PC-3 (cell line): ENCODE measurements at places on chromosomes 1 and 21.
A peak's percentile ranks its signal among the peaks of the same experiment; 100 is the strongest.

GRCh38 chr1:25987951-25988350 lies 9.9 kb downstream of the PAFAH2 start:
- H3K27ac ChIP-seq, result no peak overlapping the region
- H3K4me1 ChIP-seq, result peaks cover 12% of the 10 kb centered on the region
- H3K4me3 ChIP-seq, result no peak overlapping the region
- no peaks in the 10 kb centered on the region for H3K27me3 ChIP-seq
- DNase-seq, result no peak

- H3K4me1 ChIP-seq, result peaks cover 35% of the 10 kb centered on the region
- H3K4me3 ChIP-seq, result peak overlapping the region; percentile 90
- no peak for DNase-seq
- peaks cover 23% of the 10 kb centered on the region for H3K36me3 ChIP-seq
- H3K27ac ChIP-seq, result no peak overlapping the region
Measured at GRCh38 chr1:150971583-150972416, 2.8 kb downstream of the CERS2 start.

- H3K27ac ChIP-seq, result no peak overlapping the region
- no peak overlapping the region for H3K4me3 ChIP-seq
- no peaks in the 10 kb centered on the region for H3K27me3 ChIP-seq
Measured at GRCh38 chr1:53410701-53411100, 48.5 kb upstream of the DMRTB1 start.

DNA sequence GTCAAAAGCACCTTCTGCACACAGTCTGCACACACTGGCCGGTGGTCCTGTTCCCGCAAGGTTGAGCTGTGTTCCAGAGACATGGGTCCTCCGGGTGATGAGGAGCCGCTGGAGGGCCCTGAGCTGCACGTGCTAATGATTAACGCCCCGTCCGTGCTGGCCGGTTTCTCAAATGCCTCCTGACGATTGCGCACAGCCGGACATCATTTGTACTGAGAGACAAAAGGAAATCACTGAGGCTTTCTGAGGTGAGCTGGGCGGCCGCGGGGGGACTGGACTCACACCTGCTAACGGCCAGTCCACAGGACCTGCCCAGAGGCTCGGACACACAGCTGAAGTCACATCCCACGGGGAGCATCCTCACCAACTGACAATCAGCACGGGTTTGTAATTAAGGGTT lies 29.2 kb downstream of the POFUT2 start:
- H3K27me3 ChIP-seq, result 0 out of 2 replicates have a peak, but pooled peaks cover 8% of the 10 kb centered on the region
- no peaks in the 10 kb centered on the region for H3K36me3 ChIP-seq
- no peak overlapping the region for H3K27ac ChIP-seq
- no peak overlapping the region for H3K4me3 ChIP-seq

DNA sequence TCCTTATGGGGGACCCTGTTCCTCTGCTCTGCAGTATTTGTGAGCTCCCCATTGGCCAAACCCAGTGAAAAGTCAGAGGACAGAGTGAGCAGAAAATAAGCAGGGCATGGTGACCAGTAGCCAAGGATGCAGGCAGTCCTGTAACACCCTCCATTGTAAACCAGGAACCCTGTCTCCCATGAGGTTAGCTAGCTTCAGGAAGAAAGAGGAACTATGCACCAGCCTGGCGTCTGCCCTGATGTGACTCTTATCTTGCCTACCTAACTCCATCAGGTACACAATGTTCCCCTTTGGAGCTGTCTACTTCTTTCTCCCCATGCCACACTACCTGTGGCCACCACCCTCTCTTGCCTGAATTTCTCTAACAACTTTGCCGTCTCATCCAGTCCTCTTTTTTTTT lies 119.2 kb downstream of the LRIG2 start:
- H3K4me3 ChIP-seq, result no peak overlapping the region
- DNase-seq, result no peak
- H3K27ac ChIP-seq, result no peak overlapping the region
- no peaks in the 10 kb centered on the region for H3K36me3 ChIP-seq
- H3K27me3 ChIP-seq, result no peaks in the 10 kb centered on the region

DNA sequence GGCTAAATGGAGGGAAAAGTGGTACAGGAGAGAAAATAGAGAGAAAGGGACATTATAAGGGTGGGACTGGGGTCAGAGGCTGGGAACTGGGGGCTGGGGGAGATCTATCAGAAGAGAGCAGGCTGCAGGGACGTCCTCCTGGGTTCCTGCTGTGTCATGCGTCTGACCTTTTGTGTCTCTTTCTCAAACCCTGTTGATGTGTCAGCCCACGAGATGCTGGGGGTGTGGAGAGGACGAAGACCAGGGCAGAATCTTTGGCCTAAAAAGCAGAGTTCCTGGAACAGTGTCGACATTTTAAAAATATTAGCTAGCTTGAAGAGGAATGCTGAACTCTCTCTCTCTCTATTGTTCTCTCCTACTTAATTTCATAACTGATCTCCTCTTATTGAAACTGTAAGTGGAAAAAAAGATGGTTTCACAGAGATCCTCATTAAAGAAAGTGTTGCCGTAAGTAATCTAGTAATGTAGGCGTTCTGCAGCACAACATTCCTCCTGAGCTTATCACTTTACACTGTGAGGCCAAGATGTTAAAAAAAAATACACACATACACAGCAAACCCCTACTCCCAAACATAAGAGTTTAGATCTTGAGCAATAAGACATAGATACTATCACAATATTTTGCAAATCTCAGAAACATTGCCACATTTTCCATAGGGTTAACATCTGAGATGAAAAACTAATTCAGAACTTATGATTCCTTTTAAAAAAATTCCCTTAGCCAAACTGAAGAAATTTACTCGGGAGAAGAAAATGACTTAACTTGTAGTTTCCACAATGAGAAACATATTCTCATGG lies 52.6 kb downstream of the RUNX1 start:
- H3K36me3 ChIP-seq, result peaks cover 4% of the 10 kb centered on the region
- DNase-seq, result no peak
- H3K4me1 ChIP-seq, result no peaks in the 10 kb centered on the region
- H3K27me3 ChIP-seq, result no peaks in the 10 kb centered on the region
- H3K4me3 ChIP-seq, result no peak overlapping the region

GRCh38 chr1:190667914-190668313 lies 190.2 kb upstream of the BRINP3 start:
- no peak overlapping the region for H3K4me3 ChIP-seq
- no peaks in the 10 kb centered on the region for H3K36me3 ChIP-seq
- peaks cover 5% of the 10 kb centered on the region; the same call in 1 of the 2 replicates for H3K27me3 ChIP-seq
- no peak for DNase-seq
- H3K27ac ChIP-seq, result no peak overlapping the region

DNA sequence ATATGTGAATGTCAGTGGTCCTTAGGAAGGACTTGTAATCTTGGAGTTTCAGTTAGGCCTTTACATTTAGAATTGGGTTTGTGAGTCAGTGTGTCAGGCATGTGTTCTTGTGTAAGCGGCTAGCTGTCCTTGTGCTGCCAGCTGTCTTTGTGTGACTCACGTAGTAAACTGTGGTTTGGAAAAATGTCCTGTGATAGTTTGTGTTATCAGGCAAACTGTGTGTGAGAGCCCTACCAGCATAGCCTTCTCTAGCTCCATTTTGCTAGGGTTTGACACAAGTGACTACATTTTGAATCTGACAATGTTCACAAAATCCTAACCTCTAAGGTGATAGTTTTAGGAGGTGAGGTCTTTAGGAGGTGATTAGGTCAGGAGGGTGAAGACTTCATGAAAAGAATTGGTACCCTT lies 6.9 kb upstream of the SLC35D1 start:
- DNase-seq, result peak; percentile 93
- H3K4me1 ChIP-seq, result peaks cover 24% of the 10 kb centered on the region
- H3K36me3 ChIP-seq, result no peaks in the 10 kb centered on the region
- H3K4me3 ChIP-seq, result no peak overlapping the region

GRCh38 chr1:10782491-10783244 lies 13.8 kb downstream of the CASZ1 start:
- no peak overlapping the region for H3K4me3 ChIP-seq
- no peak overlapping the region for H3K27ac ChIP-seq
- no peak for DNase-seq

GRCh38 chr1:44828841-44829440 lies 14.1 kb downstream of the PTCH2 start:
- no peaks in the 10 kb centered on the region for H3K36me3 ChIP-seq
- H3K4me3 ChIP-seq, result no peak overlapping the region
- DNase-seq, result no peak
- no peaks in the 10 kb centered on the region for H3K27me3 ChIP-seq
- H3K27ac ChIP-seq, result no peak overlapping the region

DNA sequence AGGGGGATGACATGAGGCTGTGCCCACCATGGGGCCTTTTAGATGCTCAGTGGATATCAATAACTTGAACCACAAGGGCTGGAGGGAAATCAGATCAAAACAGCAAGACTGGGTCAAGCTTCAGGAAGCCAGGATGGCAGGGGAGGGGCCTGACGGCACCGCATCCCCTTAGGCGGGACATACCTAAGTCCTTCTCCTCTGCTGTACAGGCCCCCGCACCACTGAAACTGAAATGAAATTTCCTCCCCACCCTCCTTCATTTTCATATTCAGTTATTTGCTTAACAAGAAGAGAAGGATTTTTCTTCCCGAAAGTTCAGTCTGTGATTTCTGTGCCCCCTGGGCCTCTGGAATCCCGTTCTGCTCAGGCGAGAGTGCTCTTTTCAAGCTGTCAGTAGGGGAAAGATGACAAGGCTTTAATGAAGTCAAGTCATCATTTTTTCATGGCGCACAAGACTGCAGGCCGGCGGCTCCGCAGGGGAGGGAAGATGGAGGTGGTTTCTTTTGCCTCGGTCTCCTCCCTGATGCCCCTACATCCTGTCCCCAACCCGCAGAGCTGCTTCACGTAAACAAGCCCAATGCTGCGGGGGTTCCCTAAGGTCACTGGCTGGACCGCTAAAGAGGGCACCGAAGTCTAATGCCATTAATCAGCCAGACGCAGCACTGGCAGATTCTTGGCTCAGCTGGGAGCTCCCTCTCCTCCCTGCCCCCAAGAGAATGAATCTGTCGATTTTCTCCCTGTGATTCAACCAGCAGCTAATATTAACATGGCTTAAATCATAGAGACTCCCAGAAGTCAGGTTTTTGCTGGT lies 264.8 kb downstream of the C1orf94 start:
- no peak overlapping the region for H3K4me3 ChIP-seq
- H3K27ac ChIP-seq, result no peak overlapping the region
- no peaks in the 10 kb centered on the region for H3K4me1 ChIP-seq
- H3K36me3 ChIP-seq, result no peaks in the 10 kb centered on the region

DNA sequence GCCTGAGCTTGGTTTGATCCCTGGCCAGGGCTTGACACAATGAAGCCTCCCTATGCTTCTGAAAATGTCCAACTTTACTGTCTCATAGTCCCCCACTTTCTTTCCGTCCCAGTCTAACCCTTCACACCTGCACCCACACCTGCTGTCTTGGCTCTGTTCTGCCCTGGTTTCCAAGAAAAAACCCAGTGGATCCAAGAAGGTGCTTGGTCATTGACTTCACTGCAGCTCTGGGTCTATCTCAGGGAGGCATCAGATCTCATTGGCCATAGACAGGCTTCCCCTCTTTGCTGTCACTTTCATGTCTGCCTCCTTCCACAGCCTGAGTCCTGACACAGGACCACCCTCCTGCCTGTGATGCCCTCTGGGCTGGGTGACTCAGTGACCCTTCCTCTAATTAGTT lies 37.8 kb upstream of the ETV3 start:
- no peak overlapping the region for H3K27ac ChIP-seq
- H3K36me3 ChIP-seq, result no peaks in the 10 kb centered on the region
- H3K4me3 ChIP-seq, result no peak overlapping the region
- peaks cover 73% of the 10 kb centered on the region for H3K27me3 ChIP-seq
- no peak for DNase-seq

DNA sequence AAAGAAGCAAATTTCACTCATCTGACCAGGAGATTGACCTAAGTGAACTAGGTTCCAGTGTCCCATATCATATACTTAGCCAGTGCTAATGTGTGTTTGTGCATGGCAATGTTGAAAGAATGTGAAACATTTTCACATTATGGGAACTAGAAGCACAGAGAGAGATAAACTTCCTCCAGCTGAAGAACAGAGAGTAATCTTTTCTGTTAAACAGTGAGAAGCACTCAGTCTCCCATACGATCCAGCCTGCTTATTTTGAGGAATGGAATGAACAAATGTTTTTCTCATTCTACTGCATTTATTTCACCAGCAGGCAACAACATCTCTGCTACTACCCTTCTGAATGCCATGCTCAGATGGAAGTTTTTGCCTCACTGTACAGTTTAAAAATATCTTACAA lies 170.5 kb downstream of the TTLL7 start:
- no peak for DNase-seq
- H3K4me3 ChIP-seq, result no peak overlapping the region
- H3K4me1 ChIP-seq, result no peaks in the 10 kb centered on the region
- no peak overlapping the region for H3K27ac ChIP-seq

GRCh38 chr1:999725-1000356 lies at the start of gene HES4:
Gene HES4 (minus strand): TSS chr1:1000097. CDS start chr1:999973, 124 bp downstream.
- peak within 1 kb of the TSS; percentile 93 for H3K4me3 ChIP-seq
- peak within 1 kb of the TSS; percentile 96 for H3K27ac ChIP-seq
- H3K4me1 ChIP-seq, result peaks cover 4% of the 10 kb centered on the region; the same call in 1 of the 2 replicates
- H3K36me3 ChIP-seq, result no peaks in the 10 kb centered on the region
- no peaks in the 10 kb centered on the region for H3K27me3 ChIP-seq
- DNase-seq, result peak; percentile 97

GRCh38 chr1:244186372-244186771 lies 135.3 kb downstream of the ZBTB18 start:
- no peak for DNase-seq
- no peak overlapping the region for H3K27ac ChIP-seq
- H3K36me3 ChIP-seq, result no peaks in the 10 kb centered on the region
- no peak overlapping the region for H3K4me3 ChIP-seq

- DNase-seq, result no peak
- no peaks in the 10 kb centered on the region for H3K36me3 ChIP-seq
- H3K4me1 ChIP-seq, result peaks cover 11% of the 10 kb centered on the region
- no peaks in the 10 kb centered on the region for H3K27me3 ChIP-seq
- no peak overlapping the region for H3K4me3 ChIP-seq
Measured at GRCh38 chr1:76005765-76006164, 68.8 kb upstream of the ST6GALNAC3 start.

GRCh38 chr1:226702318-226702956 lies 36.6 kb downstream of the ITPKB start:
- no peaks in the 10 kb centered on the region for H3K27me3 ChIP-seq
- peak overlapping the region; percentile 56 for H3K27ac ChIP-seq
- DNase-seq, result peak; percentile 57
- peaks cover 36% of the 10 kb centered on the region for H3K4me1 ChIP-seq

- H3K4me1 ChIP-seq, result no peaks in the 10 kb centered on the region
- H3K36me3 ChIP-seq, result no peaks in the 10 kb centered on the region
- DNase-seq, result no peak
- H3K27ac ChIP-seq, result no peak overlapping the region
- no peak overlapping the region for H3K4me3 ChIP-seq
Measured at GRCh38 chr1:177976596-177976995, 6.7 kb upstream of the SEC16B start.

GRCh38 chr1:228283043-228283371 lies 75.2 kb downstream of the OBSCN start:
- H3K4me3 ChIP-seq, result no peak overlapping the region
- H3K27me3 ChIP-seq, result no peaks in the 10 kb centered on the region
- H3K36me3 ChIP-seq, result peaks cover 3% of the 10 kb centered on the region; the same call in 1 of the 2 replicates

GRCh38 chr1:224457782-224458144 lies 23.2 kb upstream of the WDR26 start:
- H3K27me3 ChIP-seq, result no peaks in the 10 kb centered on the region
- peaks cover 42% of the 10 kb centered on the region for H3K4me1 ChIP-seq
- peaks cover 3% of the 10 kb centered on the region; the same call in 1 of the 2 replicates for H3K36me3 ChIP-seq
- H3K4me3 ChIP-seq, result no peak overlapping the region
- DNase-seq, result no peak
- H3K27ac ChIP-seq, result no peak overlapping the region
